ENCODE measurements at places on chromosomes 3 and 15. TPM values are rescaled to one million over a fixed set of nuclear protein-coding genes. Genes with fewer than 3 reads are reported as not detected.

The FOXB1 gene
- total RNA-seq: not detected

The BLOC1S6 gene
- total RNA-seq: 75.2 TPM

The SAXO2 gene
- total RNA-seq: 1.3 TPM

The PATL2 gene
- total RNA-seq: 0.44 TPM

The ATP13A5 gene
- not detected for total RNA-seq

The ARGFX gene
- total RNA-seq: not detected

The MGLL gene
- 123 TPM for total RNA-seq

The PARP15 gene
- 0.22 TPM for total RNA-seq

The DTWD1 gene
- 21.0 TPM for total RNA-seq

The SEMA4B gene
- total RNA-seq: 23.9 TPM

The HRG gene
- not detected for total RNA-seq

The DUOXA1 gene
- total RNA-seq: not detected

Measured in placental pericyte (primary cell).